Astrocyte of the cerebellum (primary cell): ENCODE measurements at places on chromosomes 7 and 10.

GRCh38 chr10:37754538-37755323 is 102.7 kb downstream of the ZNF248 start:
- no peak for DNase-seq

- DNase-seq, result no peak
Observed at GRCh38 chr10:78702186-78702585, 366.6 kb upstream of the ZMIZ1 start.

DNA sequence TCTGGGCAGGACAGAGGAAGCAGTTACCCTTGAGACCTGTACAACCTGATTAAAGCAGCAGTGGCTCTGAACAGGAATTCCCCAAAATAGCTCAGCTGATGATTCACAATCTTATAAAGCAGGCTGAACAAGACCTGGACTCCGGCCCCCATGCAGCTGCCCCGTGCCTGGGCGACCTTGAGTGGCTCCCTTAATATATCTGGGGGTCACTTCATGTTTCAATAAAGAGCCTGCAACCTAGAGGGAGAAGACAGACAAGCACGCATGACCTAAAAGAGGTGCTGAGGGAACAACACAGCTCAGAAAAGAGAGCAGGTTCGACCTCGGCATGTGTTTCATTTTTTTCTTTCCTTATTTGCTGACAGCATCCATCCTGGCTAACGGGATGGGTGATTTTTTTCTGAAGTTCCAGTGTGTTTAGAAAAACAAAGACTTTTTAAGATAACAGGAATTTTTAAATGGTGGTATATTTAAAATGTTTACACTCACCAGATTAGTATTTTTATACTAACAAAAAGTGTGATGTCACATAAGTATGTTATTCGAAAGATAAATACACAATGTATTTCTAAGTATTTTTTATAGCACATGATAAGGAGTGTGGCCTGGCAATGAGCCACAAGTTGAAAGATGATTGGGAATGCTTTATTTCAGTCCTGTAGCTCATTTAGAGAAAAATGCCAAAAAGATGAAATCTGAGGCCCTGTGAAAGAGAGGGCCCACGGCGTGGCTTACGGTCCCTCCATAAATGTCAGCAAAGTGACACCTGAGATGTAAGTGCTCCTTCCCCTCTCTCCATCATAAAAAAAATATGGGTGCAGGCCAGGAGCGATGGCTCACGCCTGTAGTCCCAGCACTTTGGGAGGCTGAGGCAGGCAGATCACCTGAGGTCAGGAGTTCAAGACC is 161.3 kb downstream of the SLIT1 start:
- peak; percentile 34 for DNase-seq

- DNase-seq, result no peak
Observed at GRCh38 chr10:133134411-133135115, 25.5 kb upstream of the KNDC1 start.

DNA sequence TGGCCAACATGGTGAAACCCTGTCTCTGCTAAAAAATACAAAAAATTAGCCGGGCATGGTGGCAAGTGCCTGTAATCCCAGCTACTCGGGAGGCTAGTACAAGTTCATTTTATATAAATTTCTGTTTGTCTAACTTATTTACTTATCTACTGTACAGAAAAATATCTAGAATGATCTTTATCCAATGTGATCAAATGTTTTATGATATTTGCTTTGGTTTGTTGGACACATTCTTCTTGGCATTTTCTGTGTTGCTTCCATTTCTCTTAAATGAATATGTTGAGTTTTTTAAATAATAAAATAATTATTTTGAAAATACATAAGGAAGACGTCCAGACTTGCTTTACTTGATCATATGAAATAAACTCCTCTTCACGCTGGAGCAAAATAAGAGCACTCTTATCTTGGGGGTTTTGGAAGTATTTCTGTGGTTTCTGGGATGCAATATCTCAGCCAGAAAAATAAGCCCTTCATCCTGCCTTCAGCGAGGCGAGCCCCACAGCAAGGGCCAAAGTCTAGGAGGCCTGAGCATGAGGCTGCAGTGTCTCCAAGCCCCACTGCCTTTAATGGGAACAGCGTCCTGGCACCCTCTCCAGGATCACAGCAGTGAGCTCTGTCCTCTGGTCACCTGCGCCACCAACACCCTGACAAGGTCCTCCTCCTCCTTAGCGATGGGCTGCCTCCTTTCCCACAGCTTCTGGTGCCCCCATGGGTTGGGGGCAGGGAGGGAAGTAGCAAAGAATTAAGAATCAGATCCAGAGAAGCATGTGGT is 480.2 kb downstream of the KCNMA1 start:
- peak; percentile 33 for DNase-seq

DNA sequence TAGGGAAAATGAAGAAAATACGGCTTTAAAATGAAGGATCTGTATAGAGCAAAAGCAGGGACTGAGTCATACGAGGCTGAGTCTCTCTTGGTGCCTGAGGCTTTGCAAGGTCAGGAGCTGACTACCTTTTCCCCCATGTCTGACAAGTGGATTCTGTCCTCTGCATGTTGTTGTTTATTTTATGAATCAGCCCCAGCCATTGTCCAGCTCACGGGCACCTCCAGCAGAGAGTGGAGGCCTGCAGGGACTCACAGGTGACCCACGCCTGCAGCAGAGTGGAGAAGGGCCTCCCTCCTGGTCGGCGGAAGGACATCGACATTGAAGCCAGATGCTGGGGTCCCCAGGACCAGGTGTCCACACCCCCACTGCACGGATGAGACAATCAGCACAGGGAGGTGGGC is 233.9 kb downstream of the WDR37 start:
- no peak for DNase-seq

GRCh38 chr10:93146336-93146735 is 72.6 kb downstream of the CYP26A1 start:
- no peak for DNase-seq

GRCh38 chr10:102629661-102630614 is 14.3 kb upstream of the TRIM8 start:
- DNase-seq, result peak; percentile 66

- peak; percentile 33 for DNase-seq
Observed at GRCh38 chr10:34908481-34908880, 93.4 kb upstream of the PARD3 start.

DNA sequence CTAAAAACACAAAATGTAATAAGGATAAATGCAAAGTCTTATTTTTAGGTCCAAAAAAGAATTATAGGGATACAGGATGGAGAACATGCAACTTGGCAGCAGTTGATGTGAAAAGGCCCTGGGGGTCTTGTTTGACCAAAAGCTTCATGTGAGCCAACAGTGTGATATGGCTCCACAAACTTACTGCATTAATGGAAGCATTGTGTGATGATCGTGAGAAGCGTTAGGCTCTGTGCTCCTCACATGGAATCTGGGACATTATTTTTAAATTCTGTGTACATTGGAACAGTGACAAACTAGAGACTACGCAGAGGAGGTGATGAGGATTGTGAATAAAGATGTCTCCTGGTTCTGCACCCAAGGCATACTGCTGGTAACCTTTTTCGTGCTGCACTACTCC is 39.1 kb upstream of the CALD1 start:
- DNase-seq, result no peak

DNA sequence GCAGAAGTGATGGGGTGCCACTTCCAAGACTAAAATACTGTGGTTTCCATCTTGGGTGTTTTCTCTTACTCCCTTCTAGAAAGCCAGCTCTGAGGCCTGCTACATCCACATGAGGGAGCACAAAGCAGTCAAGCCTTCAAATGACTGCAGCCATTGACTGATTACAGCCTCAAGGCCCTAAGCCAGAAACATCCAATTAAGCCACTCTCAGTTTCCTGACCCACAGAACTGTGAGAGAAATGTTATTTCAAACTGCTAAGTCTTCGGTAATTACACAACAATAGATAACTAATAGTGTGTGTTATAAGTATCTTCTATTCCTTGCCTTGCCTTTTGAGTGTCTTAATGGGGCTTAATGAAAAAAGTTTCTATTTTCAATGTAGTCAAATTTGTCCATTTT is 24.8 kb downstream of the BRAF start:
- no peak for DNase-seq

DNA sequence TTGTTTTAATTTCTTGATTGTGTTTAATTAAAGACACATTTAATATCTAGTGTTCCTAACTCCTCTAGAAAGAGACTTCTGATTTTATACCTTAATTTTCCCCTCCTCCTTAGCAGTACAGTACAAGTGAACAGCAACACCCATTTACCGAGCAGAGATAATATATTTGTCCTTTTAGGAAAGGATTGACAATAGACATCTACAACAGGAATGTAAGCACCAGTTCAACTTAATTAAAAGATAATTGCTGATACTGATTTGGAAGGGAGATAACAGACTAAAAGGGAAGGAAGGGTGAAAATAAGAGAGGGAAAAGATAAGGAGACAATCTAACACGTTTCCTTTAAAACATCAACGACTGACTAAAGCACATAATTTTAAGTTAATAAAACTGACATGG is 119.3 kb downstream of the SRPK2 start:
- DNase-seq, result no peak

DNA sequence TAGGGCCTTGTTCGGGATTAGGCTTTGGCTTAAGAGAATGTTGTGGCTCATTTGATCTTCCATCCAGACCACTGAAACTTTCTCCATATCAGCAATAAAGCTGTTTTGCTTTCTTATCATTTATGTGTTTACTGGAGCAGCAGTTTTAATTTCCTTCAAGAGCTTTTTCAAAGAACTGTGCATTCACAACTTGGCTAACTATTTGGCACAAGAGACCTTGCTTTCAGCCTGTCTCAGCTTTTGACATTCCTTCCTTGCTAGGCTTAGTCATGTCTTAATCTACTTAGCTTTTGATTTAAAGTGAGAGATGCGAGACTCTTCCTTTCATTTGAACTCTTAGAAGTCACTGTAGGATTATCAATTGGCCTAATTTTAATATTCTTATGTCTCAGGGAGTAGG is 19.1 kb upstream of the AKR1B1 start:
- no peak for DNase-seq

- no peak for DNase-seq
Observed at GRCh38 chr7:1014681-1015080, 29.7 kb upstream of the GPR146 start.

DNA sequence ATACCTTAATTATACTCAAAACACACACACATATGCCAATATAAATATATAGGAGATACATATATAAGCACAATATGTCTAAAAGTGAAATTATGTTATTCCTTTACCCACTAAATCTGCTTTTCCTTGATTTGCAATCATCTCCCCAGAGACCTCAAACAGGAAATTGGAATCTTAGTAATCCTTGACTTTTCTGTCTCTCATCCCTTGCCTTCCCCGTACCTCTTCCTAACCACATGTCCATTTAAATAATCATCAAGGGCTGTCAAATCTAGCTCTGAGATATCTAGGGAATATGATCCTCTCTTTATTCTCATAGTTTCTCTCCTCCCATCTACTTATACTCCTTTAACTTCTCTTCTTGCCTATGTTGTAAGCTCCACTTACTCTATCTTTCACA is 336.6 kb downstream of the HGF start:
- no peak for DNase-seq

- no peak for DNase-seq
Observed at GRCh38 chr10:11510281-11510680, 101.2 kb downstream of the USP6NL start.

GRCh38 chr10:5894873-5895272 is 4.8 kb downstream of the FBH1 start:
- DNase-seq, result no peak

DNA sequence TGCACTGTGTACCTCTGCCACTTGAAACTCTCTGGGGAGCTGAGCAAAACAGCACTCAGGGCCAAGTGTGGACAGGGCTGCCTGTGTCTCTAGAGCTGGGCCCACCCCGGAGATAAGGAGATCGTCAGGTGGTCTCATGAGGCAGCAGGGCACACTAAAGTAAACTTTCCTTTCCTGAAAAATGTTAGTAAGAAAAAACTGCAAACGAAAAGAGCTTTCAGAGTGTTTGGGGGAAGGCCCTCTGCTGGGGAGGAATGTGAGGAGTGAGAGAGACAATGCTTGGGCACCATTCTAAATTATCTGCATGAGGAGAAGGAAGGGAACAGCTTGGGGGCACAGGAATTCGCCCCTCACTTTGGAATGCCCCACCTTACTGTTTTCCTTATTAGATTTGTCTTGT is 127.7 kb downstream of the ATXN7L1 start:
- DNase-seq, result no peak

- DNase-seq, result no peak
Observed at GRCh38 chr10:94016727-94017714, 23.3 kb downstream of the PLCE1 start.

DNA sequence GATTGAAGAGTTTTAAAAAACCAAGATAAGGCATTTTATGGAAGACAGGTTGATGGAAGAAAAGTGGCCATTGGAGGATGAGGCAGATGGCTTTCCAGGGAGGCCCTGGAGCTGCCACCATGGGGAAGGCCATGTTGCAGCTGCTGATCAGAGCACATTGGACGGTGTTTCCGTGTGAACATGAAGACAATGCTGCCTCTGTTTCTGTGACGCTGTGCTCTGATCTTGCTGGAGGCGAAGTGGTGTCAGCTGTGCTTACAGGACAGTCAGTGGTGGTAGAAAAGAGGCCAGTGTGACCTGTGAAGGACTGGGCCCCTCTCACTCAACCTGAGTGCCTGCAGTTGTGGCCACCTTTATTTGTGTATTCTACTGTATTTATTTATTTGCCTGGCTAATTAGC is 132.9 kb downstream of the FAM204A start:
- no peak for DNase-seq

DNA sequence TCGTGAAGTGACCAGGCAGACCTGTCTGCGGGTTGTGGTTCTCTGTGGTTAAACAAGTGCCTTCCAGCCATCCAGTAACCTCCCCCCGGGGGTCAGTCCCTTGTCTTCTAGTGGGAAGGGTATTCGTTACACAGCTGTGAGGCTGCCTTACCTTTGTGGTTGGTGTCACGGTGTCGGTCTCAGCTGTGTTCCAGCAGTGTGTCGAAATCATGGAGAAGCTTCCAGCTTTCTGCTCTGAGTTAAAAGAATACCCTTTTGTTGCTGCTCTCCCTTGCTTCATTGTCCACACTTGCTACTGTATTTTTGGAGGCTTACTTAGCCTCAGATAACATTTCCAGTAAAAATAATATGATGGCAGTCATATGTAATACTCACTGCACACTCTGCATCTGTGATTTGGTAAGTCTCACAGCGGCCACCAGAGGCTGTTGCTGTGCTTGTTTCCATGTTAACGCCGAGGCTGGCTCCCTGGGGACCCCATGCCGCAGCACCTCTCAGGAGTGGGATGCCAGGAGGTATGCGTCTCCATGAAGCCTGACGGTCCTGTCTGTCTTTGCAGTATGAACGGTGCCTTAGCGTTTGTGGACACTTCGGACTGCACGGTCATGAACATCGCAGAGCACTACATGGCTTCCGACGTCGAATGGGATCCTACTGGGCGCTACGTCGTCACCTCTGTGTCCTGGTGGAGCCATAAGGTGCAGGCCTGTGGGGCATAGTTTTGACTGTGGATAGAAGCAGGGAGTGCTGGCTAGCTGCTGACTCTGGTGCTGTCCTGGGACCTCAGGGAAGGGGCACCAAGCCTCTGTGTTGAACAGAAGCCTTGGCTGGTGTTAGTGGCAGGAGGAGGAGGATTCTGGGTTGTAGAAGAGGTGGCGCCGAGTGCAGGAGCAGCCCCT is 20.5 kb downstream of the EIF3B start:
- no peak for DNase-seq

- DNase-seq, result no peak
Observed at GRCh38 chr7:137142376-137142775, 201.2 kb downstream of the PTN start.
